CD4-positive, alpha-beta T cell treated with Interleukin-21 for 1 hour (primary cell): ENCODE measurements at places on chromosomes 5 and 9.

DNA sequence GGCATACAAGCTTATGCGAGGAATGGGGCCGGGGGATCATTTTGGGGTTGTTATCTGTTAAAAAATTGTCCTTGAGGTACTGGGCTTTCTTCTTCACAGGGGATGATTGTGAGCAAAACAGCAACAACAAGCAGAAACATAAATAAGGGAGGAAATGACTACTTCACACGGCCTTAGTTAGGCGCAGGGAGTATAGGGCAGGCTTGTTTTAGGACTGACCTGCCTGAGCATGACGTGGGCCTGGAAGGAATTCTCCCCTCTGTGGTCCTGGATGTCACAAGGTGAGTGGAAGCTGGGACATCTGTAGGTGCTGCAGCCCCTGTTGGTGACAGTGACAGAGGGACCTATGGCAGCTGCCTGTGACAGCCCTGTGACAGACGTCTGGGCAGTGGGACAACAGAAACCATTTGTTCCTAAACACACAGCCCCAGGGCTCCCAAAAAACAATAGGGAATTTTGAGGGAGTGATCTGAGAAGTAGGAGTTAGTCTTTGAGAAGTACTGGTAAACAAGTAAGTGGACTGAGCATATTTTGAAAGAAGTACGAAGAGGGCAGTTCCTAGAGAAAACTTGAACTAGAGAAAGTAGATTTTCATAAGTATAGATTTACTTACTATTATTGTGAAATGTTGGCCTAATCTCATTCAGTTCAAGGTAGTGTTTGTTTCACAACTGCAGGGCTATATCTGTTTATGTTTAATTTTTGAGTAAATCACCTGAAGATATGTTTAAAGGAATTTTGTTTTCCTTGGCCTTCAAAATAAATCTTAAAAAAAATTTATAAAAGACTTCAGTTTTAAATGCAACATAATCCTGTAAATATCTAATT is 113.1 kb downstream of the KDM4C start:
- no peak for DNase-seq

DNA sequence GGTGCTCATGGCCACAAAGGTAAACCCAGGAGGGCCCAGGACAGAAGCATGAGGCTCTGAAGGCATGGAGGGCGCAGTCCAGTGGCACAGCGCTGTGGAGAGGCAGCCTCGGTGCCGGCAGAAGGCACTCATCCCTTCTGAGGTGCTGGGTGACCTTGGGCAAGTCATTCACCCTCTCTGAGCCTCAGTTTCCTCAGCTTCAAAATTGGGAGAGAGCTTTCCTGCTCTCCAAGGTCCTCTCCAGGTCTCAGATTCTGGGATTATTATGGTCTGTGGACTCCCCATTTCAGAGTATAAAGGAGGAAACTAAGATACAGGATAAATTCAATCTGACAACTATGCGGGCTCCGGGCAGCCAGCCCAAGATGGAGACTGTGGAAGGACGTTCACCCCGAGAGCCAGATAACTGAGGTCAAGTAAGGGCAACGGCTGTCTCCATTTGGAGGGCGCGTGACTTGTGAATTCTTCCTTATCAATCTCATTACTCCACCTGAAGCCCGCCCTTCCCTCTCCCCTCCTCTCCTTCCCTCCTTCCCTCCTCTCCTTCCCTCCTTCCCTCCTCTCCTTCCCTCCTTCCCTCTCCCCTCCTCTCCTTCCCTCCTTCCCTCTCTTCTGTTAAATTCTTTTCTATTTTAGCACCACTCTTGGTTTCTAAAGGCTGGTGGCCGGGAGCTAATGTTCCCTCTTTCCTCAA is 58.1 kb downstream of the LRSAM1 start:
- DNase-seq, result no peak

DNA sequence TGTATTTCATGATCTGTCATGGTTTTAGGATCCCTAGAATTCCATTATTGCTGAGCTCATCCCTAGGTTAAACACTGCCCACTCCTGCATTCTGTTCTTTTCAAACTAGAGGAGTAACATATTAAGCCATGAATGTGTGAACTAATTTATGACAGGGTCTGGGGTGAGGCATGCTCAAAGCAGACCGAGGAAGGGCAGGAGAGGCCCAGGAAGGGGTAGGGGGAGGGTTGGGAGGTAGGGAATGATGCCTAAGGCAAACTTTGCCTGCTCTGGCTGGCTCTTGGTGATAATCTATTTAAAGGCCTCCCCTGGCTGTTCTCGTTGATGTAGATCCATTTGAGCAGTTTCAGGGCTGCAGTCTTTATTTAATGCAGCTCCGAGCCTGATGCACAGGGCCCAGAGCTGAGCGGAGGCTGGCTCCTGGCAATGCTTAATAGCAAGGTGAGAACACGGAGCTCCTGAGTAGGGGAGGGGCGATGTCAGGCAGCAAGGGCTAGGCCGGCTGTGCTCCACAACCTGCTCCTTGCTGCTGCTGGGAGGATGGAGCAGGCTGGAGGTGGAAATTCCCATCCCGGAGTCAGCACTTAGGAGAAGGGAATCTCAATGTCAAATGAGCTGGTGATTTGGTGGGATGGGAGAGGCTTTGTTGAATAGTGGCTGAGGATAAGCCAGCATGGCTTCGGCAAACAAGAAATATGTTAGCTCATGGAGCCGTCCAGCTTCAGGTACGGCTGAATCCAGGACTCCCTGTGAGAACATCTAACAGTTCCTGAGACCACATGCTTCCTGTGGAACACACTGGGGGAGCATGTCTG is 73.2 kb upstream of the UNC5A start:
- no peak for DNase-seq

DNA sequence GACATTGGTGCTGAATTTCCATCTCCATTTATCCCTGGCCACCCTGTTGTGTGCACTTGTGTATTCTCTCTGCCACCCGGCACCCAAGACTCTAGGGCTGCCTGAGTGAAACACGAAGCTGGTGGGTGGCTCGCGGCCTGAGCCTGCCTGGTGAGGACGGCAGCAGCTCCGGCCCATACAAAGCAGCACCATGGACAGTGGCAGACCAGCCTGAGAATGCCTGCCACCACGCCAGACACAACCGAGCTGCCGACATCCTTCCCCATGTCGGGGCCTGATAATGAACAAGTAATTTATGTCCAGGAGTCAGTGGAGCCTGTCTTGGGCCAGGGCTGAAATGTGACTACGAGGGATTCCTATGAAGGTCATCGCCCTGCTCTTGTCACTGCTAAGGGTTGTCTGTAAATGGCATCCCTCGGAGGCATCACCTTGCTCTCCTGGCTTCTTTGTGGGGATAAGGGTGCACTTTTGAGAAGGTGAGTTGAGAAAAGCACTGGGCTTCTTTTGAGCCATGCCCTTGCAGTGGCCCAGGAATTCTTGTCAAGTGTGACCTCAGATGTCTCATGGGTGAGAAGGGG is 175.7 kb downstream of the MELK start:
- no peak for DNase-seq

DNA sequence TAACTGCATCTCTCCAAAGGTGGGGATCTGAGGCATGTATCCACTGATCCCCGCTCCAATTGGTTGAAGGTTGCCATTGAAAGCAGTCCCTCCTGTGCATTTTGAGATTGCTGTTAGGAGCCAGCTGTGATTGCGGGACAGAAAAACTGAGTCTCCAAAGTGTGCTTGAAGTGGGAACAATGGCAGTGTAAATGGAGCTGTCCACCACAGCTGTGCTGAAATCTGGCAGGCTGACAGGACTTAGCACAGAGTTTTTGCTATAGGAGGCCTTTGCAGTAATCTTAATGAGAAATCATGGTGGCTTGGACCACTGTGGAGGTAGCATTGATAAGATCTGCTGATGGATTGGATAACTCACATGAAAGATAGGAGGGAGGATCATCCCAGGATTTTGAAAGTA is 3.3 kb downstream of the RNF20 start:
- DNase-seq, result peak; percentile 11

DNA sequence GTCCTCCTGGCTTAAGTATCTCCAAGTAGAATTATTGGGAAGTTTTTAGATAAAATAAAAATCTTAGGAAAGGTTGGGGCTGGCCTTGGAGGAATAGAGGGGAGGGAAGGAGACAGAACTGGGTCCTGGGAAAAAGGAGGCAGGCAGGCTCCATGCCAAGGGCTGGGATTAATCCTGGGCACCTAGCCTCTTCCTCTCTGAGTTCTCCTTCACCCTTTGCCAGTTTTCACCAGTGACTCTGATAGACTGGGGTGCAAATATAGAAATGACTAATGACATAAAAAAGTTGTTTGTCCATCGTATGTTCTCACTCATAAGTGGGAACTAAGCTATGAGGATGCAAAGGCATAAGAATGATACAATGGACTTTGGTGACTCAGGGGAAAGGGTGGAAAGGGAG is 81.9 kb downstream of the RMI1 start:
- DNase-seq, result no peak

GRCh38 chr5:143315929-143316328 is 87.6 kb downstream of the NR3C1 start:
- no peak for DNase-seq

DNA sequence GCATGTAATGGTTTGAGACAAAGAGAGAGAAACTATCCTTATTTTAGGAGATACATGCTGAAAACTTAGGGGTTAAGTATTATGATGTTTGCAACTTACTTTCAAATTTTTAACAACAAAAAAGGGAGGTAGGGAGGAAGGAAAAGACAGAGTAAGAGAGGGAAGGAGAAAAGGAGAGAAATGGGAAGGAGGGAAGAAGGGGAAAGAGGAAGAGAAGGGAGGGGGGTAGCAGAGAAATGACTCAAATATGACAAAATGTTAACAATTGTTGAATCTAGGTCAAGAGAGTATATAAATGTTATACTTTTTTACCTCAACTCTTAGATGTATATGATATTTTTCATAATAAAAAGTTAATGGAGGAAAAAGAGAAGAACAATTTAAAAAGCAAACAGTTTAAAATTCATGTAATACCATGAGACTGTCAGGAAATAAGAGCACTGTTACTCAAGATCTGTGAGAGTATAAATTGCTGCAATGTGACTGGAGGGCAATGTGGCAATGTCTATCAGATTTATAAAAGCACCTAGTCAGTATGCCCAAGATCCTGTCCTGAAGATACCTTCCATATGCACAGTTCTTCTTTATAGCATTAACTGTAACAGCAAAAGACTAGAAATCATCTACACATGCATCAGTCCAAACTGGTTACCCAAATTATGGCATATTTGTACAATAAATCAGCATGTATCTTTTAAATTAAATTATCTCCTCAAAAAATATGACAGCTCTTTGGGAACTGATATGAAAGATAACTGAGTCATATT is 16.3 kb downstream of the FBXW11 start:
- DNase-seq, result no peak

GRCh38 chr5:174176511-174176910 is 131.0 kb downstream of the NSG2 start:
- DNase-seq, result no peak
